ENCODE measurements at places on chromosomes 16 and 17. TPM values are rescaled to one million over a fixed set of nuclear protein-coding genes. Genes with fewer than 3 reads are reported as not detected.

The BAIAP3 gene
- 0.86 TPM for total RNA-seq

The ABHD15 gene
- total RNA-seq, result 21.1 TPM

The MYO15A gene
- 0.14 TPM for total RNA-seq

The CLEC3A gene
- total RNA-seq, result not detected

The MYO15B gene
- total RNA-seq, result 58.0 TPM

The FAM83G gene
- total RNA-seq, result 34.2 TPM

The PRRT2 gene
- total RNA-seq, result 0.26 TPM

The MEFV gene
- not detected for total RNA-seq

The FBXL16 gene
- 2.6 TPM for total RNA-seq

The SPAG7 gene
- total RNA-seq, result 75.7 TPM

The RNF222 gene
- not detected for total RNA-seq

The PRAC2 gene
- total RNA-seq, result not detected

The C16orf54 gene
- total RNA-seq, result not detected

The SLC35G6 gene
- not detected for total RNA-seq

The MYL11 gene
- total RNA-seq, result not detected

The SCGB1C2 gene
- not detected for total RNA-seq

The NPIPB9 gene
- 1.7 TPM for total RNA-seq

Data from A549 treated with CpdA at 1 μM for 4 hours (cell line).